ENCODE measurements at places on chromosomes 13 and 19. TPM values are rescaled to one million over a fixed set of nuclear protein-coding genes. Genes with fewer than 3 reads are reported as not detected.

Gene ZNF530
- total RNA-seq, result 6.4 TPM

Gene AP1M2
- 3.0 TPM for total RNA-seq

Gene ZNF534
- not detected for total RNA-seq

Gene GPC6
- 11.0 TPM for total RNA-seq

Gene MBD3
- 129 TPM for total RNA-seq

DNA sequence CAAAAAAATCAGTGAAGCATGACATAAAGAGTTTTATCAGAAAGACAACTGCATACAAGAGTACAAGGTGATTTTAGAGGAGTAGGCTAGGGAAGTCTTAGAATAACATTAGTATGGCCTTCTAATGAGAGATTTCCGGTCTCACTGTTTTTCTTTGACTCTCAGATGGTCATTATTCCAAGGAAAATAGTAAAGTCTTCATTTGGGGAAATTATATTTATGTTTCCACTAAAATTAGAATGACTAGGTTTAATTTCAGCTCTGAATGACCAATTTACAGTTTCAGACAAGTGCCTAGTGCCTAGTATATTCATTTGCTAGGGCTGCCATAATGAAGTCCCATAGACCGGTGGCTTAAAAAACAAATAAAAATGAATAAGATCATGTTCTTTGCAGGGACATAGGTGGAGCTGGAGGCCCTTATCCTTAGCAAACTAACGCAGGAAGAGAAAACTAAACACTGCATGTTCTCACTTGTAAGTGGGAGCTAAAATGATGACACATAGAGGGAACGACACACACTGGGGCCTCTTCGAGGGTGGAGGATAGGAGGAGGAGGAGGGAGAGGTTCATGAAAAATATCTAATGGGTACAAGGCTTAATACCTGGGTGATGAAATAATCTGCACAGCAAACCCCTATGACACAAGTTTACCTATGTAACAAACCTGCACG lies 303.1 kb downstream of the PCDH9 start:
- no peak for DNase-seq

GRCh38 chr13:76029088-76029487 lies 393.0 kb downstream of the LMO7 start:
- DNase-seq, result no peak

GRCh38 chr13:98452851-98453843 lies 123.8 kb downstream of the STK24 start:
- no peak for DNase-seq

DNA sequence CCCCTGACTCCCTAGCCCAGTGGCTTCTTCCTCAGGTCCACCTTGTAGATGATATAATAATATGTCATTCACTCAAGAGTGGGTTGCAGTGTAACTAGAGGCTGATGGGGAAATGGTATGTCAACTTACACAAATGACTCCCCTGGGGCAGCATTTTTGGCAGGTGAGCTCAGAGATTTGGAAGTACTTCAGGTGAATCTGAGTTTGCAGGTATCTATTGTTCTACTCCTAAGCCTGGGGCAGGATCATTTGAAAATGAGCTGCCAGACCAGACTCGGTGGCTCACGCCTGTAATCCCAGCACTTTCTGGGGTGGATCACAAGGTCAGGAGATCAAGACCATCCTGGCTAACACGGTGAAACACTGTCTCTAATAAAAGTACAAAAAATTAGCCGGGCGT lies 11.6 kb upstream of the CNMD start:
- DNase-seq, result no peak

DNA sequence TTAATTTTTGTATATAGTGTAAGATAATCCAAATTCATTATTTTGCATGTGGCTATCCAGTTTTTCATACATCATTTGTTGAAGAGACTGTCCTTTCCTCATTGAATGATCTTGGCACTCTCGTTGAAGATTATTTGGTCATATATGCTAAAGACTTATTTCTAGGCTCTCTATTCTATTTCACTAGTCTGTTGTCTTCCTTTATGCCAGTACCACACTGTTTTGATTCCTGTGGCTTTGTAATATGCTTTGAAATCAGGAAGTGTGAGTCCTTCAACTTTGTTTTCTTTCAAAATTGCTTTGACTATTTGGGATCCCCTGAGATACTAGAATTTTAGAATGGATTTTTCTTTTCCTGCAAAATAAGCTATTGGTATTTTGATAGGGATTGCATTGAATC lies 24.5 kb downstream of the FNDC3A start:
- DNase-seq, result no peak

DNA sequence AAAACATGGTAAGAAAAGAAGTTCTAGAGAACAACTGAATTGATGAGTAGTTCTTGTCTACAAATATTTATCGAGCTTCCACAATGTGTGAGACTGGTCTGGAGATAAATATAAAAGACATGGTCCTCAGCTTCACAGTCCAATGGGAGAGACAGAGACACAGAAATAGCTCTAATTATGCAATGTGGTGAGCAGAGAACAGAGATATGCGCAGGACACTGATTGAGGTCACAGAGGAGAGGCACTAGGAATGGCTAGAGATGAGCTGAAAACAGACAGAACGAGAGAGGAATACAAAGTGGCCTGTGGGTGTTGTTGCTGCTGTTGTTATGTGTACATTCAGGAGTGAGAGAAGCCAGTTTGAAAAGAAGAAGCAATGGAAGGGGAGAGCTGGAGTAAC lies 53.2 kb downstream of the GPALPP1 start:
- DNase-seq, result no peak

DNA sequence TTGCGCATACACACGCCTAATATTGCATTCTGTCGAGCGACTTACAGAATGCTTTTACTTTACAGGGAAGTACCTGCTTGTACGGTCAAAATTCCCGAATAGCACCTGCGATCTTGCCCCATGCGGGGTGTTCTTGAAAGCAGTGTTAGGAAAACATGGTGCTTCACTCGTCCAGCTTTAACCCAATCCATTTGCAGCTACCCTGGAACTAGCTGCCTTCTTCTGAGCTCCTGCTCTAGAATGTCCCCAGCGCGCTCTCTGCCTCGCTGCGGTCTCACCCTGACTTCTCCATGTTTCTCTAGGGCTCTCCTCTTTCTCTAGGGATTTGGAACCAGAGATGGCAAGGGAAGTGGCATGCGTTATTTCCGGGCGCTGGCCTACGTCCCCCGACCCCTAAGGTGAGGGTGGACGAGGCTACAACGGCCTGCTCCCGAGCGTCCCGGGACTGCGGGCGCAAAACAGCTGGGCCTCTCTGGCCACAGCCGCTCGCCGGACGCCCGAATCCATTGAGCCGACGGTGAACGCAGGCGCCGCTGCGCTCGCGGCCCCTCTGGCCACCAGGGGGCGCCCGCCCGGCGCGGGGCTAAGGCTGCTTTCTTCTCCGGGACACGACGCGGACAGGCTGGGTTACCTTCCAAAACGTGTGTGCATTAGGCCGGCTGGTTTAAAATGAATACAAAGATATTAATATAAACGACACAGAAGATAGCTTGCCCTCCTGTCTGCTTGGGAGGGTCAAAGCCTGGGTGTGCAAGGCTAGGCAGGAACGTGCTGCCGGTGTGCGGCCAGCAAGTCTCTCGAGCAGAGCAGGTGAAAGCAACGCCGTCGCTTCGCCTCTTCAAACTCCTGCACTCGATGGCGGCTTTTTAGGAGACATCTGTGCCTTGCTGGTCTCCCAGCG lies 1.8 kb upstream of the SPRY2 start:
- DNase-seq, result no peak

DNA sequence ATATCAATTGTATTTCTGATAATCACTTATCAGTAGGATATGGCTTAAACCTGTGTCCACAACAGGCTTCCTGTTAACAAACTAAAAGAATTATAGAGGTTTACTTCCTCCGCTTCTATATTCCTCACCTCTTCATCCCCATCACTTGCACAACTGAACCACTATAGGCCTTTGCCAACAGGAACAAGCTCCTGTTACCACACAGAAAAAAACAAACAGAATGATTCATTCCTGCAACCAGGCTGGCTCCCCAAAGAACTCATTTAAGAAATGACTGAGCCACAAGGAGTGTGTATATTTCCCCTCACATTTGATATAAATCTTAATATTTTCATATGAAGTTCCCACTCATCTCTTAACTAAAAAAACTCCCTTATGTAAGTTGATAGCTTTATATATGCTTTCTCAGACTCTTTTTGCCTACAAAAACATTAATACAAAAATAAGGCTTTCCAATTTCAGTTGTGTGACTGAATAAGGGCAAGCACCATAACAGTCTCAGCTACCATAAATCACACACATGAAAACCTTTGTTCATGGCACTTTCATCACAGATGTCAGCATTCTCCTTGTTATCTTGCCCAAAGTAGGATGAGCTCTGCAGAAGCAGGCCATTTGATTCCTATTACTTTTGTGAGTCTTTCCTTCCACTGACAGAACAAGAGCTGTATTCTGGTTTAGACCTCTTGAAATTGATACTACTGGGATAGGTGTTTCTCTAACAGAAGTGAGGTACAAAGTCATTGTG lies 366.8 kb downstream of the SLITRK1 start:
- no peak for DNase-seq

DNA sequence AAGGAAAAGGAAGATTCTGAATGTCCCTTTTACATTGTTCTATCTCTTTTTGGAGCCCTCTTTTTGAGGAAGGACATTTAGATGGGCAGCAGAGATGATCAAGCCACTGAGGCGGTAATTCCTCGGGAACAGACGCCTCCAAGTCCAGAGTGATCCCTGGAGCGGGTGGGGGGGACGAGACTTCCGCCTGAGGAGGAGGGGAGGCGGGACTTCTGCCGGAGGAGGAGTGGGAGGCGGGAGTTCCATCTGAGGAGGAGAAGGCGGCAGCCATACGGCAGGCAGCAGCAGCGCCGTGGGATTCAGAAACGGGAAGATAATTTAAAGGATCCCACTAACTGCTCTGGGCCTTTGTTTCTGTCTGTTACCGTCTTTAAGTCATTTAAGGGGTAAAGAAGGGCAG lies 37.6 kb upstream of the CD177 start:
- no peak for DNase-seq

DNA sequence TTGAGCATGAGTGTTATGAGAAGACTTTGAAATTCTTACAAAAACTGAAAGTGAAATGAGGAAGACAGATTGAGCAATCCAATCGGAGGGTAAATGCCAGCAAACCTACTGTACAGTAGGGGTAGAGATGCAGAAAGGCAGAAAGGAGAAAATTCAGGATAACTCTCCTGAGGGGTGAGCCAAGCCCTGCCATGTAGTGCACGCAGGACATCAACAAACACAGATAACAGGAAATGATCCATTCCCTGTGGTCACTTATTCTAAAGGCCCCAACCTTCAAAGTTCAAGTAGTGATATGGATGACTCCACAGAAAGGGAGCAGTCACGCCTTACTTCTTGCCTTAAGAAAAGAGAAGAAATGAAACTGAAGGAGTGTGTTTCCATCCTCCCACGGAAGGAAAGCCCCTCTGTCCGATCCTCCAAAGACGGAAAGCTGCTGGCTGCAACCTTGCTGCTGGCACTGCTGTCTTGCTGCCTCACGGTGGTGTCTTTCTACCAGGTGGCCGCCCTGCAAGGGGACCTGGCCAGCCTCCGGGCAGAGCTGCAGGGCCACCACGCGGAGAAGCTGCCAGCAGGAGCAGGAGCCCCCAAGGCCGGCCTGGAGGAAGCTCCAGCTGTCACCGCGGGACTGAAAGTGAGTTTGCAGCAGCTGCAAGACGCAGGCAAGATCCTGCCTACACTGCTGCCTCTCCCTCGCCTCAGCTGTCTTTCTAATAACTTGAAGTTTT lies at the start of gene TNFSF13B:
TNFSF13B (plus strand) TSS at position 118 of the 728 bp plus-strand sequence; CDS start at position 296, 178 bp downstream.
- no peak for DNase-seq

DNA sequence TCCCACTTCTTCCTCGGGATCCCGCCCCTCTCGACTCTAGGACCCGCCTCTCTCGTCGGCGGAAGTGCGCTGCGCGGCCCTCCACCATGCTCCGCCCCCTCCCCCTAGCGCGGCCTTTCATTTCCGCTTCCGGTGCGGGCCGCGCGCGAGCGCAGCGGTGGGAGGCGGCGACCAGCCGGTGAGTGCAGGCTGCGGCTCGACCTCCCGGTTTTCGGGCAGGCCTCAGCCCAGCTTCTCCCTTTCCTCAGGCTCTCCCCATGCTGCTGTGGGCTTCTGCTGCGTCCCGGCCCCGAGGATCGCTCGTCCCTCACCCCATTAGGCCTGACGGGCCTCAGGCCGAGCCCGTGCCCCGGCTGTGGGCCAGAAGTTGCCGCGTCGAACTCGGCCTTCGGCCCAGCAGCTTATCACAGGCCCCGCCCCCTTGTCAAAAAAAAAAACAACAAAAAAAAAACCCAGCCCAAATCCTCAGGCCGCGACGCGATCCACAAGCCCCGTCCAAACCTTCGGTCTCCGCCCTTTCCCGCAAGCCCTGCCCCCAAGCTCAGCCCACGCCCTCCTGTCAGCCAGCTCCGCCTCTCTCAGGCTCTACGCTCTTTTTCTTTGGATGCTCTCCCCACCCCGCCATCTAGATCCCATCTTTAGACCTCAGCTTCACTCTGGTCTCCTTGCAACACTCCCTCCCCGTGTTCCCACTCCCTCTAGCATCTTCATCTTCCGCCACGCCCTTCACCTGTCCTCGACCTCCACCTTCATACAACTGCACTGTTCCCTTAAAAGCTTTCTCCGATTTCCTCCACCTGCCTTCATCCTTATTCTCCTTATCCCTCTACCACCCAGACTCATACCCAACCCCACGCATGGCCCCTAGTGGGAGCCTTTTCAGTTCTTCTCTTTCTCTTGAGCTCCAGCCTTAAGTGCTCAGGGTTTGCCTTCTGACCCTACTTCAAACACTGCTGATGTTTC lies at the start of gene CLASRP:
CLASRP (plus strand) TSS at position 115 of the 963 bp plus-strand sequence. CDS start 1,168 bp downstream, outside the sequence.
- DNase-seq, result peak; percentile 29
